ENCODE measurements at places on chromosomes 13 and 19.

GRCh38 chr19:788686-788982 lies 8.6 kb upstream of the PTBP1 start:
- DNase-seq: no peak

DNA sequence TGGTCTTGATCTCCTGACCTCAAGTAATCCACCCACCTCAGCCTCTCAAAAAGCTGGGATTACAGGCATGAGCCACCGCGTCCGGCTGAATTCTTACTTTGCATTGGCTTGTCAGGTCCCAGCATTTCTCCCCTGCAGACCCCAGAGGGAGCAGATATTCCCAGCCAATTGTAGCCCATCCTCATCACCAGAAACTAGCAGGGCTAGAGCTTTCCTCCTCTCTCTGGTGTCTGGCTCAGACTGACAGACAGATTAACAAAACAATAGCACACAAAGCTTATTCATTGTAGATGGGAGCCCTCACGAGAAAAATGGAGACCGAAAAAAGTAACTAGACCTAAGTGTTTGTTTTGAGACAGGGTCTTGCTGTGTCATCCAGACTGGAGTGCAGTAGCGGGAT lies 7.5 kb upstream of the MPV17L2 start:
- DNase-seq: no peak

GRCh38 chr19:19817357-19817756 lies 4.2 kb downstream of the ZNF506 start:
- DNase-seq: no peak

DNA sequence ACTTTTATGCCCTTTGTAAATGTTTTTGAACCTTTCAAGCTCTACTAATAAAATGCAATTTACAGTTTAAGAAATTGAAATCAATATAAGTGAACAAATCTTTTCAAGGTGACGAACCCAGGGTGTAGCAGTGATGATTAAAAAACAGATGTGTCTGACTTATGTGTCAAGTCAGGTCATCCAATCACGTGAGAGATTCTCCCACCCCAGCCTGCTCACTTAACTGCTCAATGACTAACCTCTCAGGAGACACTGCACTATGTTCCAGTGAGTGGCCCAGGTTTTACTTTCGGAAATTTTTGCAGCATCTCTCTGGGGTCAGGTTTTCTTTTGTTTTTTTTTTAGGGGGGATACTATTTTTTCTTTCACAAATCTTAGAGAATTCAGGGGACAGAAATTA lies 60.7 kb downstream of the ZNF429 start:
- no peak for DNase-seq

DNA sequence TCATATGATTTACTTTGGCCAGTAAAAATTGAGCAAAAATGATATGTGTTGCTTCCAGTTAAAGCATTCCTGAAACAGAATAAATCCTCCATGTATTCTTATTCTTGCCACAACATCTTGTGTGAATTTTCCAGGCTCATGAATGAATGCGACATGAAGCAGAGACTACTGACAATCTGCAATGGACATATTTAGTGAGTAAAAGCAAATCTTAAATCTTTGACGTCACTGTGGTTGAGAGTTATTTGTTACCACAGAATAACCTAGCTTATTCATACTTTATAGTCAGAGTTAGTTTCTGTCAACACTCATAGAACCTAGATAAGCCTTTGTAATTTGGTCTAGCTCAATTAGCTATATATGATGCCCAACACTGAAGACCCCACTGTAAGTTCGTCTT lies 1443.1 kb downstream of the PCDH9 start:
- no peak for DNase-seq

GRCh38 chr13:72960114-72960513 lies 98.7 kb upstream of the KLF5 start:
- no peak for DNase-seq

DNA sequence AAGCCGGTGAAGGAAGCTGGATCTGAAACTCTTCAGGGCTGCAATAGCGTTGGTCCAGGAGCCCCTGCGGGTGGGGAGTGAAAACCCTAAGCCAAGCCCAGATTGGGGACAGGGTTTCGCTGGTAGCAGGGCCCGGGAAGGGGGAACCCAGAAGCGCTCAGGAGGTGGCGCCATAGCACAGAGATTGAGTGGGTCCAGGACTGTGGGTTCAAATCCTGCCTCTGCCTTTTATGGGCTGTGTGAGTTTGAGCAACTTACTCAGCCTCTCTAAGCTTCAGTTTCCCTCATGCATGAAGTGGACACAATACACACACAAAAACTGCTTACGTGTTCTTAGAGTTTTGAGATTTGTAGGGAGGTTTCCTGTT lies 8.3 kb upstream of the SYCN start:
- peak; percentile 18 for DNase-seq

- no peak for DNase-seq
Measured at GRCh38 chr13:43363156-43363953, 340.0 kb downstream of the DNAJC15 start.

- no peak for DNase-seq
Measured at GRCh38 chr13:46531953-46532352, 21.0 kb upstream of the LRCH1 start.

GRCh38 chr13:39217471-39217870 lies 179.2 kb downstream of the NHLRC3 start:
- DNase-seq: no peak

DNA sequence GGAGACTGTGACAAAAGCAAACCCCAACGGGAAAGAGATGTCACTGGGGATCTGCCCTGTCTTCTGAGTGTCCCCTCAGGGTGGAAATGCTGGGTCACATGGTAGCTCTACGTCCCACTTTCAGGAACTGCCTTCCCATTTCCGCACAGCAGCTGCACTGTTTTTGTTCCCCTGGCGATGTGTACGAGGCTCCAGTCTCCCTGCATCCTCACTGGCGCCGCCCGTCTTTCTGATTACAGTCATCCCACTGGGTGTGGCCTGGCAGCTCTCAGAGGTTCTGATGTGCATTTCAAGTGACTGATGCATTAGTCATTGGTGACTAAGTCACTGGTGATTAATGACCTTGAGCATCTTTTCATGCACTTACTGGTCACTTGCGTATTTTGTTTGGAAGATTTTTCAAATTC lies 21.2 kb downstream of the PCID2 start:
- DNase-seq: no peak

DNA sequence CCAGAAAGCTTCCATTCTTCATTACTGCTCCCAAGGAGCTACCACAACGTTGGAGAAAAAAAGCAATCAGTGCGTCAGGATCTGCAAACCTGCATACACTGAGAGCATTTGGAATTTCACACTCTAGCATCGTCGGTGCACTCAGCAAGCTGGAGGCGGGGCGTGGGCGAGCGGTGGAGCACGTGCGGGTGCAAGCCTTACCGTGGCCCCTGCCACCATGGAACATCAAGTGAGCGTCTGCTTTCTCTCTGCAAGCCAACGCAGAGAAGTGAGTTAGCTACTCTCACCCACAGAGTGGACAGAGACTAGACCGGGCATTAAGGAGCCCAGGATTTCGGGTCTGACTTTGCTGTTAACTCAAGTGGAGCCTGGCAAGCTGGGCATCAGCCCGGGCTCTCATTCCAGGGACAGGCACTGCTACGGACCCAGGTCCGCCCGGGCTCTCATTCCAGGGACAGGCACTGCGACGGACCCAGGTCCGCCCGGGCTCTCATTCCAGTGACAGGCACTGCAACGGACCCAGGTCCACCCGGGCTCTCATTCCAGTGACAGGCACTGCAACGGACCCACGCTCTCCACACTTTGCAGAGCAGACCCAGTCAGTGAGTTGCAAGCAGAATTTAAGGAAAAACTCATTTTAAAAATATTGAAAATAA lies 124.1 kb upstream of the SPACA7 start:
- DNase-seq: no peak

GRCh38 chr13:70391678-70392077 lies 283.4 kb upstream of the KLHL1 start:
- DNase-seq: no peak

- DNase-seq: no peak
Measured at GRCh38 chr13:41492432-41493260, 35.3 kb downstream of the RGCC start.

- no peak for DNase-seq
Measured at GRCh38 chr13:102928941-102929675, 83.3 kb downstream of the ERCC5 start.
